ENCODE measurements at places on chromosomes 5 and 9.

DNA sequence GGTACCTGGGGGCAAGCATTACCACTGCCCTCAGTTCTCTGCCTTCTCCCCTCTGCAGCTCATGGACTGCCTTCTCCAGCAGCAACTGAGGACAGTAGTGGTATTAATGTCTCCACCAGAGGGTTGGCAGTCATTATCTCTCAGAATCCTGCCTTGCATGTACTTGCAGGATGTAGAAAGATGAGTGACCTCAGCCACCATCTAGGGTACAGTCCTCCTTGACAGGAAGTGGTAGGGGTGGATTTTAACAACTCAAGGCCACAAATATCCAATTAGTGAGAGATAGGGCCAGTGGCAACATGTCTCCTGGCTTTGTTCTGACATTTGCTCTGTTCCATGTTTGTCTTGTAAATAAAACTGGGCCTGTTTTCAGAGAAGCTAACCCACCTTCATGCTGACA, 47.2 kb downstream of the F2R start:
- no peak for DNase-seq

GRCh38 chr5:157574456-157575380, 857 bp downstream of the ADAM19 start:
- DNase-seq: peak; percentile 21

- no peak for DNase-seq
Measured at GRCh38 chr5:32595118-32595517, 9.8 kb downstream of the SUB1 start.

GRCh38 chr9:17130291-17130690, 4.5 kb upstream of the CNTLN start:
- DNase-seq: no peak

- peak; percentile 11 for DNase-seq
Measured at GRCh38 chr9:76638001-76638400, 126.2 kb upstream of the PCA3 start.

DNA sequence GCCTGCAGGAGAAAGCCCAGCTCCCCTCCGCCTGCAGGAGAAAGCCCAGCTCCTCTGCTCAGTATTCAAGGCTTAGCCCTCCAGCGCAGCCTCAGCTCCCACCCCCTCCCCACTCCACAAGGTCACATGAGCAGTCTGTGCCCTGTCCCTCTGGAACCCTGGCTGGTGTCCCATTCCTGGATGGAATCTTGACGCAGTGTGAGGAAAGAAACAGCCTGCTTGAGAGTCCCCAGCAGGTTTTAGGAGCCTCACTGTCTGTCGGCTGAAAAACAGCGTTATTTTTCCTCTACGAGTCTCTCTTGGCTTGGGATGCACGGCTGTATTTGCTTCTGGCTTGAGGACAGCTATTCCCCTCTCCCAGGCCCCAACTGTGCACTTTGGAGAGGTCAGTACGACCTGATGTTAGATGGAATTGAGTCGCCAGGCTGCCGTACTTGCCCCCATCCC, 210.1 kb upstream of the TRIM32 start:
- DNase-seq: no peak

DNA sequence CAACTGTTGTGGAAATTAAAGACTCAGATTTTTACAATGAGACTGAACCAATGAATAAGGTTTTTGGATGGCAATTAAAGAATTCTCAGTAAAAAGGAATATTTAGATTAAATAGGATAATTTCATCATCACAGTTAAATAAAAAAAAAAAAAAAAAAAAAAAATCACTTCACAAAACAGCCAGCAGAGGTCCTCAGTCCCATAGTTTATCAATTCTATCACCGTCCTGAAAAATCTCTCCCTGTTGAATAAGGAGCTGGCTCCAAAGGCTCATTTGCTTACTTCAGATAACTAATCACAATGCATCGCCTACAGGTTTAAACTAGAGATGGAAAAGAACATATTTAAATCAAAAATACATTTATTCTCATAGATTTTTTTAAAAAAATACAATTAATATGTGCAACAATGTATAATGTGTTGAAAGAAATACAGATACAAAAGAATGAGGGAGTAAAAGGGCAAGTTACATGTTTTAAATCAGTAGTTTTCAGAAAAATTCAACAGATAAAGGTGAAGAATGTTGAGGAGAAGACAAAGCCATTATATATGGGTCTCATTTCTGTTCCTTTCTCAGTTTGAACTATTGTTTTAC, 175.8 kb upstream of the CHD1 start:
- peak; percentile 30 for DNase-seq

DNA sequence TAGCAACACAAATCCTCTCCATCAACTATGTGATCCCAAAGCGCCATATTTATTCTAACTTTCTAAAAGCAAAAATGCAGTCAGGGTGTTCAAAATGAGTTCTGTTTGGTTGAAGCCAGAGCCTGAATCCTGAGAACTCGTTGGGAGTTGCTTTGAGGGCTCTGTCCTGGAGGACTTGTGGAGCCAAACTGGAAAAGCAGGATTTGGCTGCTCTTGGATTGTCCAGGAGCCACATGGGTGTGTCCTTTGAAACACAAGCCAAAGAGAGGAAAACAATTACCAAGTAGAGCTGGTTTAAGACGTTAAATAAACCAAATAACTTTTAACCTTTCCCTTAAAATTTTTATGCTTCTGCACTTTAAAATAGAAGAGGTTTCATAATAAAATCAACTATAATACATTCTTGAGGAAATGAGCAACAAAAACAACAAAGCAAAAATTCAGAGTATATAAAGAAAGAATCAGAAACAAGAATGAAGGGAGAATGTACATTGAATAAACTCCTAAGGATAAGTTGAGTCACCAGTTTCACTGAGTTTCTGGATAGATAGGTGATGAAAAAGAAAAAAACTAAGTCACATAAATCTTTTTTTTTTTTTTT, 13.5 kb downstream of the C5orf46 start:
- no peak for DNase-seq

- DNase-seq: peak; percentile 17
Measured at GRCh38 chr5:80569961-80570786, at the start of gene ANKRD34B. Gene ANKRD34B (minus strand): TSS chr5:80570280. CDS start chr5:80560019, 10,261 bp downstream.

GRCh38 chr5:6506611-6507010, 58.0 kb downstream of the UBE2QL1 start:
- DNase-seq: no peak

DNA sequence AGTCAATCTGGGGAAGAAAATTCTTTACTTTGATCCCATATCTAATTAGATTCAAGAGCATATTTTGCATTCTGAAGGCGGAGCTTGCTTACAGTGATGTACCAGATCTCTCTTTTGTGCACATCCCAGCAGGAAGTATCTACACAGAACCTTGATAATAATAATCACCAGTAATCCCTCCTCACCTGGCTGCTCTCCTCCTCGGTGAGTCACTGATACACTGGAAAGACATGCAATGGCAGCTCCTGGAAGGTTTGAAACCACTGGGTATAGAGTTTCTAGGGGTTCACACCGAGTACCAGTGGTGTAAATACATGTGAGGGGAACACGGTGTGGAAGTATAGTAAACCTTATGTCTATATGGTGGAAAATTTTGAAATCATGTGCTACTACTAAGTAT, 205.5 kb upstream of the TARS1 start:
- no peak for DNase-seq

DNA sequence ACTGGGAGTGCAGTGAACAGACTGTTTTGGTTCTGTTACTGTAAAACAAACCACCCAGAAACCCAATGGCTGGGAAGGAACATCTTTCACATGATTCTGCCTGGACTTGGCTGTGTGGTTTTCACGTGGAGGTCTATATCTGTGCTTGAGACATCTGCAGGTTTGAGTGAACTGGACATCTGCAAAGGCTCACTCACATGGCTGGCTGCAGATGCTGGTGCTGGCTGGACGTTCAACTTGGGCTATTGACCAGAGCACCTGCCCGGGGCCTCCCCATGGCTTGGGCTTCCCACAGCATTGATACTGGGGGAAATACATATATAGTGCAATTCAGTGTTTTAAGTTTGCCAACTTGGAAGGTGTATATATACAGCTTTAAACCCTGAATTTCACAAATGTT, 6.8 kb downstream of the CTSL start:
- no peak for DNase-seq

GRCh38 chr9:71353720-71354119, 232.3 kb upstream of the TRPM3 start:
- no peak for DNase-seq

DNA sequence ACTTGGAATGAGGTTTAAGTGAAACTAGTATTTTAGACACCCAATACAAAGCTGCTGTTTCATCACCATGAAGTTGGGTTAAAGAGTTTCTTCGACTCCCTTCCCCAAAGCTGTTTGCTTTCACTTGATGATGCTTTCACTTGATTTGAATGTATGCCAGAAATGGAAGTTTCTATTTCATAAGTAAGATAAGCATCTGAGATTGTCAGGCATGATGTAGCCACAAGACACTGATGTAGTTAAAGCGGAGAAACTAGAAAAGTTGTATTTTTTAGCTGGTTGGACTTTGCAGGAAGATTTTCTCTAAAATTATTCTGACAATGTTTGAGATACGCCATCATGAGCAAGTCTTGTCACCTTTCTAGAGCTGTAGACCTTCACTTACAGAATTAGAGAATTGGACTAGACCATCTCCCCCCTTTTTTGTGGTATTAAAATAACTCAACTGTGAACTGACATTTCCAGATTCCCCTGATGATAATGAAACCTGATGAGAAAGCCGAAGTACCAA, 20.0 kb downstream of the MOCS2 start:
- DNase-seq: peak; percentile 93

- DNase-seq: no peak
Measured at GRCh38 chr5:133404724-133405123, 207.6 kb downstream of the FSTL4 start.

GRCh38 chr9:131177898-131178297, 52.5 kb downstream of the NUP214 start:
- no peak for DNase-seq

DNA sequence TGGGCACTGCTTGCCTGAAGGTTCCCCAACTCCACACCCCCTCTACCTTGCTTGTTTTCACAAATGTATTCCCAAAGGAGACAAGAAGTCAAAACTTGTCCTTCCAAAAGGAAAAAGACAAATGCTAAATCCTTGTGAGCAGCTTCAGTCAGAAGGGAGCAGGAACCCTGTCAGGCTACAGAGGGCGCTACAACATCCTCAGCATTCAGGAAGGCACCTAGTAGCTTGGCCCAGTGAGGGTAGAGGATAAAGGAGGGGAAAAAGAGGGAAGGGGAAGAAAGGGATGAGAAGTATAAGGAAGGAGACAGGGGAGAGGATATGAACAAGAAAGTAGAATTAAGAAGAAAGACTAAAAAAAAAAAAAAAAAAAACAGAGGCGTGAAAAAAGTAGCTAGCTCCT, 97.5 kb downstream of the MLLT3 start:
- DNase-seq: no peak

DNA sequence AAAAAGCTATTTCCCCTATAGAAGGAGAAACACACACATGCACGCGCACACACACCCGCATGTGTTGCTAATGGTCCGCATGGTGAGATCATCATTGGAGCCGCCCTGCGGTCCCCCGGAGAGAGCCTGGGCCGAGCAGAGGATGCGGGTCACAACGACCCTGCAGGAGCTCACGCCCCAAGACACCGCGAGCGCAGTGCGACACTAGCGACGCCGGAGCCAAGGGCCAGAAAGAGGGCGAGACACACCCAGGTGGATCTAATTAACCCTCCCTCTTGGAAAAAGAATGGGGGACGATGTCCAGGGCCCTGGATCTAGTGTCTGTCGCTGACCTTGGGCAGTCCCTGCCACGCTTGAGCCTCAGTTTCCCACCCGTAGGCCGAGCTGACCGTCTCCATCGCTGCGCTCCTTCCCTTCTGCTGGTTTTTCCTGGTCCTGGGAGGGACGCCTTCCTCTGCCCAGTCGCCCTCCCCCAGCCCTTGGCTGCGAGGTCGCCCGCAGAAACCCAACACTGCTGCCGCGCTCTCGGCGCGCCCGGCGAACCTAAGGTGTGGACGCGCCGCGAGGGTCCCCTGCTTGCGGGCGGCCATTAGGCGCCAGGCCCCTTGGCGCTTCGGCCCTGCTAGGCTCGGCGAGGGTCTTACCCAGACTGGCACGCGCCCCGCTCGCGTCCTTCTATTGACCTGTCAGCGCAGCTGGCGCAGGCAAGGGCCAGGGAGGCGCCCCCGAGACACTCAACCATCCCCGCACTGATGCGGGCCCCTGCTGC, 47.5 kb upstream of the RNF20 start:
- DNase-seq: no peak

DNA sequence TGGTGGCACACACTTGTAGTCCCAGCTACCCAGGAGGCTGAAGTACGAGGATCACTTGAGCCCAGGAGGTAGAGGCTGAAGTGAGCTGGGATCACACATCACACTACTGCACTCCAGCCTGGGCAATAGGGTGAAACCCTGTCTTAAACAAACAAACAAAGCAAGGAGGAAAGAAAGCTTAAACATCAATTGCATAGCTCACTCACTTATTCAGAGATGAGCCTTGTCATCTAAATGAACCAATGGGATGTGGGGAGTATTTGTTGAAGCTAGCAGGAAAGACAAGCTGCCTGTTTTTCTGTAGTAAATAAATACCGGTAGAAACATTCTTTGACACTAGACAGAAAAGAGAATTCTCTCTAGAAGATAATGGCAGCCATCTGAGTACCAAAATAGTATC, 161.0 kb upstream of the SLC12A2 start:
- no peak for DNase-seq

DNA sequence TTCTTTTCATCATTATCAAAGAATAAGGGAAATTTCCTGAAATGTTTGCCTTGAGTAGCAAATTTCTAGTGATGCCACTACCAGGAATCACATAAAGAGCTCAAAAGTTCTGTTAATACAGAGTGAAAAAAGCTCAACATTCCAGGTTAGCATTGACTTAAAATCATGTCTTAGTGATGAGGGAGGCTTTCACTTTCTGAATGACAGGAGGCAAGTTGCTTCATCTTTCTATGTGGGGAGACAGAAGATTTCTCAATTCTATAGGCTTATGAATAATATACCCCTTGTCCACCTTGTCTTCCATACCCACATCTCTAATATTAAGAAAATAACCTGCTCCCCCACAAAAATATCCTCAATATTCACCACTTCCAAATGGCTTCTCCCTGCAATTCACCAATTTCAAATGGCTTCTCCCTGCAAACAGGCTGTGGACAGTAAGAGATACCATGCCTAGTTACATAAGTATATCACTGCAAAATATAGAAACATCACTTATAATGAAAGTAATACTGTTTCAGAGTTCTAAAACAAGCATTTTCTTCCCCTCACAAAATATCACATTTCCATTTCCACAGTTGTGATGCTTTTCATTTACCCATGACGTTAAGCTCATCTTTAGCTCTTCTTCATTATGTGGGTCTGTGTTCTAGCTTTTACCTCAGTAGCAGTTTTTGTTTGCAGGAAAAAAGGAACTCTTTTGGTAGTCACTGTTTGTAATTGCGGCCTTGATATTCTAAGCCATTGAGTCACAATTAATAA, 2.2 kb upstream of the JAK2 start:
- DNase-seq: no peak

- DNase-seq: peak; percentile 41
Measured at GRCh38 chr5:1167728-1168709, 33.4 kb upstream of the SLC6A19 start.

- no peak for DNase-seq
Measured at GRCh38 chr5:41815261-41815660, 55.0 kb downstream of the OXCT1 start.
